ENCODE measurements at places on chromosomes 2 and 18.
A peak's percentile ranks its signal among the peaks of the same experiment; 100 is the strongest.

DNA sequence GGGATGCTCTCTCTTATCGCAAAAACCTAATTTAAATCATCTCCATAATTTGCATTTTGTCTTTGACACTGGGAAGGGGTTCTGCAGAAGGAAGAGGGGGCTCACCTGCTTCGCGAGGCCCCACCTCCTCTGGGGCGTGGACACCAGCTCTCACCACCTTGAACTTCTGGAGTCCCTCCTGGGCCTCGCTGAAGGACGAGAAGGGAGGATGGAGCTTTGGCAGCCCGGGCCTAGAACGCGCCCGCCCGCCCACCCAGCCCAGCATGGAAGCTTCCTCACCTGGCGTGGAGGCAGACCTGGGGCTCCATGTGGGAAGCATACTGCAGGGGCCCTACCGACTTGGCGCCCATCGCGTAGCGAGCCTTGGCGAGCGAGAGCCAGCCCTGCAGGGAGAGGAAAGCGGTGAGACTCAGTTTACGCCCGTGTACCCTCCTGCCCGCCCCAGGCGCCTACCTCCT, 1.1 kb upstream of the IMP4 start:
- DNase-seq: peak; percentile 57

DNA sequence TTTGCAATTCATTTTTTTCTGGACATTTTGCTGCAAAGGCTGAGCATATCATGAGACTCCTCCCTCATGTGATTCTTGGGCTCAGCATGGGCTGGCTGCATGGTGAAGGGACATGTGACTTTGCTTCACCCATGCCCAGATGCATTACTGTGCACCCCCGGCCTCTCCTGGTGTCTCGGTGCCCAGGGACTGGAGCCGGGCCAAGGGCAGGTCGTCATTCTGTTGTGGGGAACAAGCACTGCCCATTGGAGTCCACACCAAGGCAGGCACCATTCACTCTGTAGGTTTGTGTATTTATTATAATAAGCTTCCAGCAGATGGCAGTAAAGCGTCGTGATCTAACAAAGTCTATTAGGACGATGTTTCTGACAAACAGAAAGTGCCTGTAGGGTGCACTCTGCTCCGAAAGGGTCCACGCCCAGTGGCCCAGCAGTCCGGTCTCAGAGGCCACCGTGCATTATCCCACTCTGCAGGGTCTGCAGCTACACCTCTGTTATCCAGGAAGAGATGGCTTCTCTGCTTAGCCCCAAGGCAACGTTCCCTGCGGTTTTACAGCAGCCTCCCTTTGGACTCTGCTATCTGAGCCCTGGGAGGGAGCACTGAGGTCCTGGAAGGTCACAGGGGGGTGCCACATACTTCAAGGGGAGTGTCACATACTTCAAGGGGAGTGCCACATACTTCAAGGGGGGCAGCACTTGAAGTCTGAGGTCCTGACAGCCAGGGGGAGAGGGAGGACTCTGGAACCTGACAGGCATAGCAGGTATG, 219.6 kb downstream of the TSN start:
- DNase-seq: peak; percentile 35

GRCh38 chr2:231452799-231453508, 11.3 kb downstream of the NCL start:
- DNase-seq: no peak

- no peak for DNase-seq
Observed at GRCh38 chr2:64455545-64455944, 1.6 kb downstream of the LGALSL start.

- DNase-seq: no peak
Observed at GRCh38 chr2:41600460-41600859, 447.4 kb upstream of the PKDCC start.

DNA sequence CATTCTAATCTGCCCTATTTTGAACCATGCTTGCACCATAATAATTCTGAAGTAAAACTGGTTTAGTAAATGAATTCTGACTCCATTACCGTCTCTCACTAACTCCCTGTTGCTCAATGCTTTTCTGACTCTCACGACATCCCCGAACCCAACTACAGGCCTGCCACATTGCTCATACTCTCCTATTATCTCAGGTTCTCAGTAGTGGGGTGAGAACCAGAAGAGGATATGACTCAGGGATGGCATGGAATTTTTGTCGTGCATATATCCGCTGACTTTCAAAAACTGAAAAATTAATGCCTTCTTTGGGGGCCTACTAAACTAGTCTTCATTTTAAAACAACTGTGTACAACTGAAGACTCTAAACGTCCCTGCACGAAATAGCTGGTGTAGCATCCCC, 34.3 kb downstream of the NETO1 start:
- no peak for DNase-seq

DNA sequence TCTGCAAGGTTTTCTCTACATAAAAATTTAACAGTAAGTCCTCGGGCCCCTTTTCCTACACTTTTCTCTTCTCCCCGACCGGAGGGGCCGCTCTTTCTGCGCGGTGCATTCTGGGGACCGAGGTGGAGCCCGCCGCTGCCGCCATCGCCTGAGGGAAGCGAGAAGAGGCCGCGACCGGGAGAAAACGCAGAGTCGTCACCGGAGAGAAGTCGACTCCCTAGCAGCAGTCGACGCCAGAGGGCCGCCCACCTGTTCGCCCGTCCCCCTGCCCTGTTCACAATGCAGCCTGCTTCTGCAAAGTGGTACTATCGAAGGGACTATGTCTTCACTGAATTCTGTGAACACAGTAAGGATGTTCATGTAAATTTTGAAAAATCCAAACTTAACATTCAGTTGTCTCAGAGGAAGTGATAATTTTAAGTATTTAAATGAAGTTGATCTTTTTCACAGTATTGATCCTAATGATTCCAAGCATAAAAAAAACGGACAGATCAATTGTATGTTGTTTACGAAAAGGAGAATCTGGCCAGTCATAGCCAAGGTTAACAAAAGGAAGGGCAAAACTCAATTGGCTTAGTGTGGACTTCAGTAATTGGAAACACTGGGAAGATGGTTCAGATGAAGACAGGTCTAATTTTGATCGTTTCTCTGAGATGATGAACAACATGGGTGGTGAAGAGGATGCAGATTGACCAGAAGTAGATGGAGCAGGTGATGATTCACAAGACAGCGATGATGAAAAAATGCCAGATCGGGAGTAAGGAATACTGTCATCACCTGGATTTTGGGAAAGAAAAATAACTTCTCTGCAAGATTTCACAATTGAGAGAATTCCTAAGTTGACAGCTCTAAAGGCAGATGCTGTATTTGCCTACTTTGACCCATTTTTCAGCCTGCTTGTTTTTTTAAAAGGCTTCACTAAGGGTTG, 55.8 kb downstream of the ASXL2 start:
- DNase-seq: peak; percentile 32

DNA sequence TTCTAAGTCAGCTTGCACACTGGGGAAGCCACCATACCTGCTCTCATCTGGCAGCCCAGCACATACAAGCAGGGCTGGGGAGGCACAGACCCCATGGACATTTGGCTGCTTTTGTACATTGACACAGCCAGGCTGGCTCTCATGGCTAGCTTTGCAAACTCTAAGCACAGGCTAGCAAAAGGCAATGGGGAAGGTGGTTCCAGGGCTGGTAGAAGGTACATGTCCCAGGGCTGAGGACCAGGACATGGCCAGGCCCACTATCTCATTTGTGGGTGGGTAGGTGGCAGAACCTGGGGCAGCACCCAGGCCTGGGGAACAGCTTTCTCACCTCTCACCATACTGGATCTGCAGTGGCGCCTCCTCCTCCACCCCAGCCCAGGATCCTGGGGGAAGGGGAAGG, 90.9 kb downstream of the HS1BP3 start:
- no peak for DNase-seq

DNA sequence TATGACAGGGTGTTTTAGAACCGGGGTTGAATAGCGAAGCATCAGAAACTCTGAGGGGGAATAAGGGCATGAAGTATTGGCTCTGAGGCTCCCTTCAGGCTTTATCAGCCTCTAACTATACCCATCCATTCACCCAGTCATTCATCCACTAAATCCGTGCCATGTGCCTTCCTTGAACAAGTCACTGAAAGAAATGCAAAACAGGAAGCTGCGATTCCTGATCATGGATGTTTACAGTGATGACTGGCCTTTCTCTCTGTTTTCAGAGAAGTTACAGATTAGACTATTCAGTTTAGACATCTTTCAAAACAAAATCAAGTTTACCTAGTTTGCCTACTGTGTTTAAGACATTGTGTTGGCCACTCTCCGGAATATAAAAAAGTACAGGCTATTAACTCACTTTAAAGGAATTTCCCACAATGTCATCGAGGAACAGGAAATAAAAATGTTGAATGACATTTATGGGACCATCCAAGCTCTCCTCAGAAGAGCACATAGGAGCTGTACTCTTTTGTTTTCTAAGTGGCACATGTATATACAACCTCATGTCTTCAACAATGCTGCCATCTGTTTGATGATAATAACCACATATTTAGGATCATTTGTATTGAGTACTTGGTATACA, 43.8 kb upstream of the SLC14A1 start:
- no peak for DNase-seq

- DNase-seq: peak; percentile 55
Observed at GRCh38 chr18:32049393-32050171, 31.0 kb downstream of the RNF125 start.

DNA sequence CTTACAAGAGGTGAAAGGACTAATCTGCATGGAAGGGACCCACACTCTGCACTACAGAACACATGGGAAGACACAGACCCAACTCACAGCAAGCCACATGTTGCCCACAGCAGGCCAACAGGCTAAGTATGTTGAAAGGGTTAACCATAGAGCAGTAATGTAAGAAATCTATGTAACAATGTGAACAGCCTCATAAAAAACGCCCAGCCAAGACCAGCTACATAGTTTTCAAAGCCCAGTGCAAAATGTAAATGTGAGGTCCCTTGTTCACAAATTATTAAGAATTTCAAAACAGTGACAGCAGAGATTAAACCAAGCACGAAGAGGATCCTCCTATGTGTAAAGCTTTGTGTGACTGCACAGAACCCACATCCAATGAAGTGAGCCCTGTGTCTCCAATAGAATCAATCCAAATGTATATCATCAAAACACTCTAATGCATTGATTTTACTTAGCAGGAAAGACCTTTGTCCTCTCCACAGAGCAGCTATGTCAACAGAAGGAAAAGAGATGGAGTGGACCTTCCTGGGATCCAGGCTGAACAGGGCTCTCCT, 210.1 kb downstream of the AGPS start:
- no peak for DNase-seq

DNA sequence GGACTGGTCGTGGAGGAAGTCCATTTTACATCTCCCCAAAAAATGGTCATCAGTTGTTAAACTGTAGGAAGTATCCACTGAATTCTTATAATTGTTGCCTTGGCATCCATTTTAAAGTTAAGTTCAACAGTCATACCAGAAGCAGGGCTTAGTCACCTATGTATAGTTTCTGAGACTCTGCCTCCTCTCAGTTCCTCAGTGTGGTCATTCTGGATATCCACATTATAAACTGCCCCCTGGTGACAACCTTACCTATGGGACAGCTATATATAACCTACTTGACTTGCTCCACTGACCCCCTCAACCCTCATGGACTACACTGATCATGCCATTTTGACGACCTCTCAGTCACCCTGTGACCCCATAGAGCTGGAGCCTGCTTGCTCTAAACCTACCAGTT, 617.0 kb downstream of the LRP1B start:
- no peak for DNase-seq

DNA sequence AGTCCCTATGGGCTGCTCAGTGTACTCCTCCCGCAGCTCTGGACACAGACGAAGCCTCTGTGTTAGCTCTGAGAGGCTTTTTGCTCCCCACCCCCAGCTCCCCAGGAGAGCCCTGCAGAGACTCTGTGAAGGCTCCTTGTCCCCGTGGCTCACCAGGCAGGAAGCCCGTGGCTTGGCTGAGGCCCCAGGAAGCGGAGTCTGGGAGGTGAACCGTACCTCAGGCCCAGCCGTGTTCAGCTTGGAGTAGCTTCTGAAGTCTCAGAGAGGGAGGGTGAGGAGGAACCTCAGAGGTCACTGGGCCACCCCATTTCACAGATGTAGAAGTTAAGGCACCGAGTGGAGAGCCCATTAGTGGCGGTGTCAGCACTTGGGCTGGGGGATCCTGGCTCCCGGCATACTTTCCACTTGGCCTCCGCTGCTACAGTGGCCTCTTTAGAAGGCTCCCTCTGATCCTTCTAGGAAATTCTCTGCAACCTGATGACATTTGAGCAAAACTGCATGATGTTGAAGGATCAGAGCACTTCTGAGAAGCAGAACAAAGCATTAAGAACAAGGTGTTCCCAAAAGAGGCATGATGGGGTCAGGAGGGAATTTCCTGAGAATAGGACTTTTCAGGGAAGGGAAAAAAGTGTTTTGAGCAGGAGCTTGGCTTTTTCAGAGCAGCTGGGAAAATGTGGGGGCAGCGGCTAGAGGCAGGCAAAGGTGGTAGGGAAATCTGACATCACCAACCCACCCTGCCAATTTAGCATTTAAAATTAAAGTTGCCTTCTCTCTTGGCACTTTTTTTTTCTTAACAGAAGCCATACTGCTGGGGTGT, 79.1 kb downstream of the MCFD2 start:
- DNase-seq: no peak

- no peak for DNase-seq
Observed at GRCh38 chr2:229339618-229340017, 68.5 kb upstream of the PID1 start.

DNA sequence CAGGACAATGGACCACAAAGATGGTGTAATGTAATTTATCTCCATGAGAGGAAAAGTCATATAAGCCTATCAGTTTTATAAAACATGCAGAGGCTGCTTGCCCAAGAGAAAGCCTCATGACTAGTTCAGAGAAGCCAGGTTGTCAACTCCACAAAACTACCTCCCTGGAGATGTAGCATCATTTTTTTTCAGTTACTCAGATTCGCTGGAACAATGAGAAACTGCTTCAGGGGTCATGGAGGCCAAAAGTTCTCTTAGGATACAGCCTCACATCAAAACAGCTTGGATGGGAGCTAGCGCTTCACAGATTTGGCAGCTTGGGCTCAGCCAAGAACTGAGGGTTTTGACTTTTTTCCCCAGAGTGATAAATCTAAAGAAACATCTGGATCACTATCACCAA, 263.5 kb downstream of the INSIG2 start:
- no peak for DNase-seq

DNA sequence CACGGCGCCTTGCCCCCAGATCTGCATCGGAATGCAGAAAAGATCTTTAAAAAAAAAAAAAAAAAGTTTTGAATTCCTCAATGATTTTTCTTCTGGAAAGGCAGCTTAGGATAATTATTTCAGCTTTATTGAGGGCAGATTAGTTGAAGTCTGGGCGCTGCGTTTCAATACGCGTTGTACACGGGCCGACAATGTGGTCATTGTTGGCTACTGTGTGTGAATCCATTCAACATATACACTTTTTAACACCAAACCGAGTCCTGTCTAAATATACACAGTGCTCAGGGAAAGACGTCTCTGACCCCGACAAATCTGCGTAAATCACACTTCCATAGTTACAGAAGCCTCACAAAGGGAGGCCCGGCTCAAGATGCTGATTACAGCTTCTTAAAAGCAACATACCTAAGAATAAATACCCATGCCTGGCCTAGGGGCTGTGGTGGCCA, 1.4 kb upstream of the SIX3 start:
- DNase-seq: no peak
